Activated T-helper 2 cell treated with anti-CD3 and anti-CD28 coated beads, Interferon-gamma antibody, Interleukin-2, Interleukin-4, amounts not matched to agents 10 μg/mL and 5 μg/mL and 100 μg/mL, durations not matched to agents 14 hours and 24 hours and 36 hours (primary cell): ENCODE measurements at places on chromosomes 6 and 20. TPM values are rescaled to one million over a fixed set of nuclear protein-coding genes. Genes with fewer than 3 reads are reported as not detected.
A peak's percentile ranks its signal among the peaks of the same experiment; 100 is the strongest.

DNA sequence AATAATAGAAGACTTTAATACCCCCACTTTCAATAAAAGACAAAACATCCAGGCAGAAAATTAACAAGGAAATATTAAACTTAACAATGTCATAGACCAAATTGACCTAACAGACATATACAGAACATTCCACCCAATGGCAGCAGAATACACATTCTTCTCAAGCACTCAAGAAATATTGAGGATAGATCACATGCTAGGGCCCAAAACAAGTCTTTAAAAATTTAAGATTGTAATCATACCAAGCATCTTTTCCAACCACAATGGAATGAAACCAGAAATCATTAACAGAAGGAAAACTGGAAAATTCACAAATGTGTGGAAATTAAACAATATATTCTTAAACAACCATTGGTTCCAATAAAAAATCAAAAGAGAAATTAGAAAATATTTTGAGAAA lies 161.0 kb downstream of the COL12A1 start:
- DNase-seq, result no peak

AGPAT1 gene
- 32.0 and 32.9 TPM in 2 replicates for total RNA-seq

DNA sequence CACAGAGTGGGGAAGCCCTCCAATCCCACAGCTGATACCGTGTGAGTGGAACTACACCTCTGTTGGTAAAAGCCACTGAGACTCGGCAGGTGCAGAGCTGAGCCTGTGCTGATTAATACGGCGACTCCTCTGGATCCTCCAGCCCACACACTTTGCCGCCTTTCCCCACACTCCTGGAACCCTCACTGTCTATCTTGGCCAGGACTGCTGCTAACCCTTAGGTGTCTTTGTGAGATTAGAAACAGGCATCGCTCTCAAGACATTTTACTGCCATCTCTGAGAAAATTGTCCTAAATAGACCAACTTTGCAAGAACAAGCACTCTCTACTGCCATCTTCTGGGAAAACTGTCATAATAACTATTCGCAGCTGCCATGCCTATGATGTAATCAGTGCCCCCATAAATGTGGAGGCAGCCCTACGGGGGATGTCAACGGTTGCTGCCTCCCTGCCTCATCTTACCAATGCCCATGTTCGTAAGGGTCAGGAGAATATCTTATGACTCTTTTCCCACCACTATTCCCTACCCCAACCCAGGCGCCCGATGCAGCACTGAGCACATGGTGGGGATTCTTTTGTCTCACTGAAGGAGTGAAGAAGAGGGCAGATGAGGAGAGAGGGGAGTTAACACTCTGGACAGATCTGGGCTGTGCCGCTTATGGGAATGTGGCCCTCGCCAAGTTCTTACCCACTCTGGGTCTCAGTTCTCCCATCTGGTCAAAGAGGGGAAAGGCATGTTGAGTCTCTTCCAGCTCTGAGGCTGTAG lies 26.1 kb upstream of the KCNB1 start:
- no peak for DNase-seq

LIN28B gene
- total RNA-seq, result 0.05 TPM in 2 replicates

LRP11 gene
- 3.6 and 4.3 TPM in 2 replicates for total RNA-seq

MATN4 gene
- 0.39 and 0.64 TPM in 2 replicates for total RNA-seq

GRCh38 chr20:57991211-57991881 lies 237.1 kb downstream of the ANKRD60 start:
- no peak for DNase-seq

DNA sequence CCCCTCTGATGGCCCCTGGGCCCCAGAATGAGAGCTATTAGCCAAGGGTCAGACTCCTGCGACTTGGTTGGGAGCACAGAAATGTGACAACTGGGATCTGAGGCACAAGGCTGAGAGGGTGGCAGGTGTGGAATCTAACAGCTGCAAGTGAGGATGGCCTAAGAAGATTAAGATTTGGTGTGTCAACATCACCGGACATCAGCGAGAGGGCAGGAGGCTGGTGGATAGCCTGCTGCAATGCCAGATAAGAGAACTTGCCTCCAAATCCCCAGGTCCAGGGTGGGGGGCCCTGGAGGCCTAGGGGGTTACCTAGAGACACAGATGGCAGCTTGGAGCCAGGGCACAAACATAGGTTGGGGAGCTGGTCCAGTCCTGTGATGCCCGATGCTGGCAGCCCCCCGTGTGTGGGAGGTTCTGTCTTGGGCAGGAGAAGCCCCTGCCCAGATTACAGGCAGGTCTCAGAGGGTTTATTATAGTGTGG lies 155.8 kb downstream of the GRM4 start:
- DNase-seq, result no peak

DNA sequence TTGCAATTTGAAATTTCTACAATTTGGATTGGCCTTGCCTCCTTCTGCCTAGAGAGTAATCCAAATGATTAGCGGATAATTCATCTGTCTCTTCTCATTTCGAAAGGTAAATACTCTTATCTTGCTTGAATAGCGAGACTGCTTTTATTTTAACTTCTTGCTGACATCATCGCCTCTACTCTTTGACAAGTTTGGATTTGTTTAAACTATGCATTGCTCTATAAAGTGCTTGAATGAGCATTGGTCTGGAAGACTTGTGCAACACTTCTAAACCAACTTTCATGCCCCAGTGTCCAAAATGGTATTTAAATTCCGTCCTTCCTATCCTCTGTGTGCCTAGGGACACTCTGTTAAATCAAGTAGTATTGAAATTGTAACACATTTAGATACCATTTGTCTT lies 384.1 kb upstream of the SLC35B3 start:
- DNase-seq, result no peak

C6orf132 gene
- 0.09 and 0.23 TPM in 2 replicates for total RNA-seq

OR2B3 gene
- total RNA-seq, result not detected in 2 replicates

GRCh38 chr6:122694075-122694474 lies 83.9 kb downstream of the PKIB start:
- no peak for DNase-seq

DNA sequence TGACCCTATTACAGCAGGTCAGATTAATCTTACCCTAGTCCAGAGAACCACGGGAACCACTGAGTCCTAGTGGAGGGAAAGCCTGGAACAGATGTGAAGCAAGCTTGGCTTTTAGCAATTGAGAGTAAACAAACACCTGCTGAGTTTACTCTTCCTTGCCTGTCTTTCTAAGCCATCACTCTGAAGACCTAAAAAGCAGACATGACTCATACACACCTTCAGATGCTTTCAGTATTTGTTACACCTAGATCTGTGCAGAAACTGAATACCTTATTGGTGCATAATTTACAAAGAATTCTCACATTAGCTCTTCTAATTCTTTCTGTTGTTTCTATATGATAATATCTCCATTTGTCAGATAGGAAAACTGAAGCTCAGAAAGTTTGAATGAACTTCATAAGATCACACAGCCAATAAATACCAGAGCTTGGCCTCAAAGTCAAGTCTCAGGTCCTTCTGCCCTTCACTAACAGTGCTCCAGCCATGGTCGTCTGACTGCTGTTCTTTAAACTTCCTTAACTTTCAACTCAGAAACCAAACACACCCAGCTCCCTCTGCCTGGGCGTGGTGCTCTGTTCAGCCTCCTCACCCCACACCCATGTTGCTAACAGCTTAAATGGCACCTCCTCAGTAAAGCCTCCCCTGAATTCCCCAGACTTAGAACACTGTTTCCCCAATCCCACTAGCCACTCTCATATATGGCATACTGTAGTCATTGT lies 8.6 kb upstream of the GABBR1 start:
- peak; percentile 37 for DNase-seq

DNA sequence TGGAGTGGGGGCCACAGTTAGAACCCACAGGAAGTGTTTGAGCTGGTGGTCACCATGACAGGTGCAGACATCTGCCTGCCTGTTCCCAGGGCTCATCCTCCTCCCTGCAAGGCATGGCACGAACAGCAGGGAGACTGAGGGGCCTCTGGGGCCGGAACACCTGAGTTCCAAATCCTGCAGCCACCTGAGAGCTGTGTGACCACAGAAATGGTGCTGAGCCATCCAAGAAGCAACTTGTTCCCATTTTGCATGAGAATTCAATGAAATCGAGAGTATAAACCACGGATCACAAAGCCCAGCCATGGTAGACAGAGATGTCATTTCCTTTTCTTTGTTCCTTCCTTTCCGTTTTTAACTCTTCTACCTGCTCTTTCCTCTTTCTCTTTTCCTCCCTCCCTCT lies 268.6 kb downstream of the FOXA2 start:
- no peak for DNase-seq

- DNase-seq, result no peak
These were observed 24.3 kb upstream of the MRPS10 start for GRCh38 chr6:42241915-42242314.

DNA sequence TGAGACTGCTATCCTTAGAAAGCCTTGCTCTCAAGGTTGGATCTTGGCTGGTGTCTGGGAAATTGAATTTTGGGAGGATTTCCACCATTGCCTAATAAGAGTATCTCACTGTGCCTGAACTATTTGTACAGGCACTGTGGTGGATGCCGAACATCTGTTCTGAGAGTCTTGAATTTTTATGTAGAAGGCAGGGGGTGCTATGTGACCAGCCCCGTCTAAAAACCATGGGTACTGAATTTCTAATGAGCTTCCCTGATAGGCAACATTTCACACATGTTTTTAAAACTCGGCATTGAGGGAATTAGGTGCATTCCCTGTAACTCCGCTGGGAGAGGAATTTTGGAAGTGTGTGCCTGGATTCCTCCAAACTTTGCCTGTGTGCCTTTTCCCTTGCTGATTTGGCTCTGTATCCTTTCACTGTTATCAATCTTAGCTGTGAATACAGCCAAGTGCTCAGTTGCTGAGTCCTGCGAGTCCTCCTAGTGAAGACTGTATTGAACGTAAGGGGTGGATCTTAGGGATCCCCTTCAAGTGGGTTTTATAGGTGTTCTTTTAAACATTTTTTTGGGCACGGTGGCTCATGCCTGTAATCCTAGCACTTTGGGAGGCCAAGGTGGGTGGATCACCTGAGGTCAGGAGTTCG lies 27.6 kb upstream of the SCAF8 start:
- no peak for DNase-seq

FAM209B gene
- total RNA-seq, result 0.97 and 1.8 TPM in 2 replicates

SYNDIG1 gene
- not detected in 2 replicates for total RNA-seq

SIRPB1 gene
- 0.67 and 1.6 TPM in 2 replicates for total RNA-seq

DNA sequence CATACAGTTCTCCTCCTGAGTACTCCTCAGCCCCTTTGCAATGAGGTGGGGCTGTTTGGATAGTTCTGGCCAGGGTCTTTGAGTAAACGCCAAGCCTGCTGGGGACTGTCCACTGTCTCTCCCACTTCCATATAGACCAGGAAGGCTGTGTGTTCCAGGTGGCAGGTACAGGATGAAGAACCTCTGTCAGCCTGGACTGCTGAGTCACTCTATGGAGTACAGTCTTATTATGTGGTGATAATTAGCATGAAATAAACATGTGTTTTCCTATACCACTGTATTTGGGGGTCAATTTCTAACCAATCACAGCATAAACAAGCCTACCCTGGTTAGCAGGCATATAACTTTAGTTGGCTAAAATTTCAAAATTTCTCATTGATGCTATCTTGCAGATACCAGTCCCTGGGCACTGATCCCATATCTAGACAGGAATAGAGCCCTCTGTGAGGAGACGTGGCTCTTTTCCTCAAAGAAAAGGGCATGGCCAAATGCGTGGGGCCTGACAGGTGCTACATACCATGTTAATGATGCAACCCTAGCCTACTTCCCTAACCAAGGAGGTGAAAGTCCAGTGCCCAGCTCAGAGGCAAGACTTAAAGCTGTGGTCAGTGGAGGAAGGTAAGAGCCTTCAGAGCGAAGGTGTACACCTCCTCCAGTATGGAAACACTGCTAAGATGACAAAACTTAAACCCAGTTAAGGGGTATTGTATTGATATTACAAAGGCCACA lies 4.5 kb upstream of the ALDH8A1 start:
- DNase-seq, result no peak

SALL4 gene
- total RNA-seq, result 1.8 and 2.3 TPM in 2 replicates

LY6G6F gene
- not detected in 2 replicates for total RNA-seq

CHD6 gene
- 32.5 and 32.7 TPM in 2 replicates for total RNA-seq

DNA sequence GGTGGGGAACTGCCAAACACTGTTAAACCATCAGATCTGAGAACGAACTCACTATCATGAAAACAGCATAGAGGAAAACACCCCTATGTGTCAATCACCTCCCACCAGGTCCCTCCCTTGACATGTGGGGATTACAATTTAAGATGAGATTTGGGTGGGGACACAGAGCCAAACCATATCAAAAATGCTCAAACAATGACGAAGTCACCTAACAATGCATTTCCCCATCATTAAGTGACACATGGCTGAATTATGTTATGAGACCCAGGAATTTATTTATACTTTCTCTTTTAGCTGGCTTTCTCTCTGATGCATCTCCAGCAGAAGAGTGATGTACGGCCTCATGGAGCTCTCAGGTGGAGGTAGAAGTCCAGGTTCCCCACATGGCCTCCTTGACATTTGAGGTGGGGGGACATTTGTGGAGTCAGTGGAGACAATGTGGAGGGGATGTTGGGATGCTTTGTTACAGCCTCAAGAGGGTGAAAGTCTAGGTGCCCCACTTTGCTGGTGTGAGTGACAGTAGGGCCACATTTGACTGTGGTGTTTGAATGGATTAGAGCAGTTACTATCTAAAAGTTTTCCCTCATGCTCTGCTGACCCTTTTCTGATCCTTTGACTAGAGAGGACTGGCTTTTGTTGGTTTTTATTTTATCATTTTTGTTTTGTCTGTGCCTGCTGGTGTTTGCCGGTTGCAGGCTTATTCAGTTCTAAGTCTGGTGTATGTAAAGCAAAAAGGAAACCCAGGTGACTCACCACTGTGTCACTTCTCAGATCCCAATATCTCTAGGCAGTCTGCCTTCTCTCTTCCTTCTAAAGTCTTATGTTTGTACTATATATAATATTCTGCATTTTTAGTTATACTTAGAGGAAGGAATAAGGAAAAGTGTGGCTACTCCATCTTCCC lies 18.5 kb upstream of the DCBLD1 start:
- no peak for DNase-seq

DNA sequence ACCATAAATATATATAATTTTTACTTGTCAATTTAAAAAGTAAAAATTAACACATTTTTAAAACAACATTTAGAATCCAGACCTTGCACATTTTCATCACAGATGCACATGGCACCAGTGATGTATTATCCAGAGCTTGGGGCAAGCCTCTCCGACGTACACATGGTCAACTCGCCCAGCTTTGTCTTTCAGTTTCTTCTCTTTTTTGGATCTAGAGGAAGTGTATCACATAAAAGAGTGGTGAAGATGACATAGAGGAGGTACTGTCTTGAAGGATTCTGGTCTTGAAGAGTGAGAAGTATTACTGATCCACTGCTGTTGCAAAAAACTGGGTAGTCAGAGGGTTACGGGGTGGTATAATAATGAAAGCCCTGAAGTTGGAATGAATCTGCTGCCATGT lies 46.9 kb upstream of the TAB2 start:
- DNase-seq, result no peak

DNA sequence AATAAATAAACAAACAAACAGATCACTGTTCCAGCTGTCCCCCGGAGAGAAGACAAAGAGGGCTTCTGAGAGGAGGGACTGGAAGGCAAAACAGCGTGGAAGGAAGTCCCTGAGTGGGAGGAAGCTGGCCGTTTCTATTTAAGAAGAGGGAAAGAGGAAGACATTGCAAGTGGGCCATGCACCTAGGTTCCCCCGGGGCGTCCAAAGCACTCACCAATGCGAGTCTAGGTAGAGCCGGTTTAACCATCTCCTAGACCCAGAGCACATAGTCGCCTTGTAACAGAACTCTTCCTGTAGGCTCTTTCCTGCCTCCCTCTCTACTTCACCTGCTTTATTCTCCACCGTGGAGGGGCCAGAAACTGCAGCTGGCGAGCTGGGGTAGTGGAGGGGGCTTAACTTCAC lies 158.4 kb downstream of the ZDHHC14 start:
- DNase-seq, result no peak

- DNase-seq, result no peak
These were observed 25.2 kb upstream of the LRRN4 start for GRCh38 chr20:6079016-6079415.
